ENCODE measurements at places on chromosomes 6 and 20.

- DNase-seq = no peak
Observed at GRCh38 chr6:82843291-82843885, 222.3 kb downstream of the UBE3D start.

DNA sequence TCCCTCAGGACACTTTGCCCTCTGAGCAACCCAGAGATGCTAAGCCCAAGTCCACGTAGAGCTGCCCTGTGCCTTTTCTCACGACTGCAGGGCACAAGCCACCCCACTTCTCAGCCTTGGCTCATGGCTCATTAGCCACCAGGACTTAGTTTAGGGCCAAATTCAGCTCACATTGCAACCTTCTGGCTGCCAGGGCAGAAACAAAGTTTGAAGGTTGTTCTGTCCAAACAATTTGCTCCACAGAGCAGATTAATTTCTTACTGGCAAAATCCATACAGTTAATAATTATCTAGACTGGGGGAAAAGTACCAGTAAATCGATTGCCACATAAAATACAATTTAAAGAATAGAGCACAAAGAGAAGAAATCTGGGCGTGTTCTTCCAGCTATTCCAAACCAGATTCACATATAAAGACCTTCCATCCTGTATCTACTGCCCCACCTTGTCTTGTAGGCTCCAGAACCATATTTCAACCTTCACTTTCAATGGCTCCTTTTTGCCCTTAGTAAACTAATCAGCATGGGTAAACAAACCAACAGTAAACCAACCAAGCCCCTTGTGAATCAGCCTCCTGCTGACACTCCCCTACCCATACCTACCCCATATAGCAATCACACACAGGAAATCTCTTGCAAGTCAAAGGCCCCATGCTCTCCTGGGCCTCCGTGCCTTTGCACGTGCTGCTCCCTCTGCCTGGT is 101.9 kb downstream of the QRSL1 start:
- no peak for DNase-seq

- no peak for DNase-seq
Observed at GRCh38 chr6:17289630-17290061, 8.5 kb downstream of the RBM24 start.

- DNase-seq = no peak
Observed at GRCh38 chr6:87541041-87541440, 48.7 kb downstream of the RARS2 start.

DNA sequence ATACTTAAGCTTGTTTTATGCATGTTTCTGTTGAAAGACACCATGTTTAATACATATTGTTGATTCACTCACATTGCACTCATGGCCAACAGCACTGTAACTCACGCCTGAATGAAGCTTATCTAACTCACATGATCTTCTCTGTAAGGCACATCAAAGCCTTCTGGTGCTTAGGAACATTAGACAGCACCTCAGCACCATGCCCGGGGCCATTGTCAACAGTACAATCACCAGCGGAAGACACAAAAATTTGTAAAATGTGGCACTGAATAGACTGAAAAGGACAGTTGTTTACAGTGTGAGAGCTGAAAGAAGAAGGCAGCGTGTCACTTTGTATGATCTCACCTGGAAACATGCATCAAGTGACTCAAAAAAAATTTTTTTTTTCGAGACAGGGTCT is 8.9 kb upstream of the TCF15 start:
- no peak for DNase-seq

DNA sequence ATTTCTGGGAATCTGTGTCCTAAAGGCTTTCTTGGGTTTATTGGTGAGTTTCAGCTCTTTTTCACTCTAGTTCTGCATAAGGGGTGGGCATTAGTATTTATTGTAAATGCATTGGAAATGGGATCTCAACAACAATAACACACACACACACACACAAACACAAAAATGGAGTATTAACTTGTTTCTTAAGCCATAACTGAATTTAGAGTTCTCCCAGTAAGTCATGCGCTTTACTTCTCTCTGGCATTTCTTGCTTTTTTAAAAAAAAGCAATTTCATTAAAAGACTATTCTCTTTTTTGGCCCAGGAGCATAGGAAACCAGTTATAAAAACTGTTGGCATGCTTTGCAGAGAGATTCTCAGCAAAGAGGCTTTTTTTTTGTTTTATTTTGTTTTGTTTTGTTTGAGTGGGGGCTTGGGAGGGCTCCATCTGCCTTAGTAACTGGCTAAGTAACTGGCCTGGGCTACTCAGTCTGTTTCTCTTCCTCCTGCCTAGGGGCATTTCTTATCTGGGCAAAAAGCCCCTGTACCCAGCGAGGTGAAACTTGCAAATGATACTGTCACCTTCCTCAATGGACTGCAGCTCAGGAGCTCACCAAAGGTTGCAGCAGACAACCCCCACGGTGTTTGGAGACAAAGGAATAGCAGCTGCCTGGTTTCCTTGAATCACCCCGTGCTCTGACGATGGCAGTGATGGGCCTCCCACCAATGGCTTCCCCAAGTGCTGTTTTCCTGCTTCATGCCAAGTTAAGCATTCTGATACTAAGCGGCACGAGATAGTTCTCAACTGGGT is 128.5 kb downstream of the BCAS1 start:
- DNase-seq = peak; percentile 64

DNA sequence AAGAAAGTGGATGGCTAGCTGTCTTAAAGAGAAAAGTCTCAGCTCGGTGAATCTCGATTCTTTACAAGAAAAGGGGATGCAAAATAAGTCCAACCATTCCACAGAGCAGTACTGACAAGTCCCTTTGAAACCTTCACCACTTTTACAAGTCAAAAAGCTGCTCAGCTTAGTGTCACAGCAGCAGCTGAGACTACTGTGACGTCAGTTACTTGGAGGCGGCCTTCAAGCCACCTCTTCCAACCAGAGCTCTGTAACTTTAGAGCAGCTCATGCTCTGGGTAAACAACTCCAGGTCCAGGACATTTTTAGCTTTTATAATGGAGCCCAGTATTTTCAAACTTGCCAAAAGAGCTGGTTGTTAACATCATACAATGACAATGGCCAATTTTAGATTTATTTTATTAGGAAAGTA is at the start of gene KIAA0408:
KIAA0408 (minus strand) TSS at position 159 of the 411 bp plus-strand sequence. CDS start 5,408 bp downstream, outside the sequence.
- DNase-seq = no peak

GRCh38 chr20:32433311-32434021 is 75.3 kb downstream of the ASXL1 start:
- peak; percentile 89 for DNase-seq

GRCh38 chr20:61332016-61332975 is 80.2 kb downstream of the CDH4 start:
- DNase-seq = no peak

- DNase-seq = no peak
Observed at GRCh38 chr6:48744948-48745347, 634.0 kb upstream of the PTCHD4 start.

DNA sequence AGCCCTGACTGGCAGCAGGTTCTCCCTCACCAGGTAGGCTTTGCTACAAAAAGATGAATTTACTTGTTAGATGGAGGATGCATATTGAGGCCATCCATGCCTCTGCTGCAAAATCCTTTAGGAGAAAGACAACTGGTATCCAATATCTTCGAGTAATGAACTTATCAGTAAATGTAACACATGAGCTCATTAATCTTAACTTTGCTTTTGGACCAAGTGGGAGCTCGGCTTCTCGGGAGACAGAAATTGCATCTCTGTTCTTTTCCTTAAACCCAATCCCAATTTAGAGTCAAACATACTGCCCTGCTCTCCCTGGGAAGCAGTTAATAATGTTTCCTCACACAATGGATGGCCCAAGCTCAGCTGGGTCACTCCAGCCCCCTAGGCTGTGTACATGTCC is 330.5 kb downstream of the ZFAND3 start:
- DNase-seq = no peak

DNA sequence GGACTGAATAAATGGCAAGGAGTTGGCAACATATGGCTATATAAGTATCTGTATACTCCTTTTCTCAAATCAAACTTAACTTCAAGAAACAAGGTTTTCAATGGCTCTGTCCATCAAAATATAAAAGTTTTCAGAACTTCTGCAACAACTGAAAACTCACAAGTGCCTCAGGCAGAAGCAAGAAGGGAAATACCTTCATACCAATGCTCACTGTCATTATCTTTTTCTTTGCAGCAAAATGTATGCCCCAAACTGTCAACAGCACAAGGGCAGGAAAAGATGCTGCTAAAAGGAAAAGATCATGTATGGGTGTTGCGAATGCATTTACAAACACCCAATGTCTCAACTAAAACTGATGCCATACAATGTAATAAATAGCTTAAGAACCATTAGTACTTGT is 45.9 kb downstream of the PTPRK start:
- no peak for DNase-seq

DNA sequence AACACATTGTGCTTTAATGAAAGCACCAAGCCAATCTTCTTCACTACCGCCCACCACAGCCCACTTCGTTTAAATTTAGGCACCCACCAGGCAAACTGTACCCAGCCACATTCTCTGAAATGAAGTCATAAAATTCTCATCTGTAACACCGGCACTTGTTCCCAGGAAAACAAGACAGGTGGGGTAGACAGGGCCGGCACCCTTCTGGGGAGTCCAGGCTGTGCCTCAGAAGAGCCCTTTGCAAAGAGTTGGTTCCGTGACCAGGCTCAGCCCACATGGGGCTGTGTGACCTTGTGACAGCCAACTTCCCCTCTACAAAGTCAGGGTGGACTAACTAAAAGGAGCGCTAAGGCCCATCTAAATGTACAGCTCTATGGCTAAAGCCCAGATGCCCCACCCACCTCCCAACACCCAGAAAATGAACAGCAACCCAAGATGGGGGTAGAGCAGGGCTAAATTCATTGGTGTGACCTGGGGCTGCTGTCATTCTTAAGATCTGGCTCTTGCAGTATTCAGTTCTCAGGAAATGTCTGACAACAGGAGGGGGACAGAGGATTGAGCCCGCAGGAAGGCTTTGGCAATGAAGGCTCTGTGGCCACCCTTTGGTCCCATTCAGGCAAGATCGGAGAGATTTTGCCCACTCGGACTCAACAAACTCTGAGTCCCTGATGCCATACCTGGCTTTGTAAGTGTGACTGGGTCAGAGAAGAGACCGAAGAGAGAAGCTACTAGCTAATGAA is 56.7 kb downstream of the TRERF1 start:
- no peak for DNase-seq

- no peak for DNase-seq
Observed at GRCh38 chr20:25218109-25218486, 22.6 kb downstream of the ENTPD6 start.
